ENCODE measurements at places on chromosomes 16 and 17.

- peak; percentile 51 for DNase-seq
Observed at GRCh38 chr17:18217412-18218015, 7.9 kb upstream of the LLGL1 start.

- DNase-seq: no peak
Observed at GRCh38 chr17:15309793-15310192, 31.6 kb downstream of the TEKT3 start.

- DNase-seq: no peak
Observed at GRCh38 chr16:69301861-69302260, 9.3 kb upstream of the VPS4A start.

DNA sequence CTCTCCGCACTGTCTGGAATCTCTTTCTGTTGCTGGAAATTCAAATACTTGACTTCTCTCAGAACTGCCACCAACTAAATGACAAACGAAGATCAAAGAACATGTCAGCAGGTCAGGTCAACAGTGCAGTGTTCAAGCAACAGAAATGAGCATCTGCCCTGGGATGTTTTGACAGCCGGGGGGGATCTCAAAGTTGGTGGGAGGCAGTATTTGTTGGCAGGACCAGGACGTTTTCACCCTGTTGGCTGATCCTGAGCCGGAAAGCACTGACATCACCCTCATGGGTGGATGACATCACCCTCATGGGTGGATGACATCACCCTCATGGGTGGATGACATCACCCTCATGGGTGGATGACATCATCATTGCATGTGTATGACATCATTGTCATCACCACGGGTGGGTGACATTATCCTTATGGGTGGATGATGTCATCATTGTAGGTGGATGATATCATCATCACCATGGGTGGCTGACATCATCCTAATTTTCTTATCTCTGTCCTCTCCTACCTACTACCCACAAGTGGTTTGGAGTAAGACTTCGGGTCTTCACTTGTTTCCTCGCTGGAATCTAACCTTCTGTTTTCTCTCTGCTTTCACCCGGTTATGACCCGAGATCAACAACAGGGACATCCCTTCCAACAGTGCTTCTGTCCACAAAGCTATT, 18.9 kb downstream of the DNAH17 start:
- peak; percentile 24 for DNase-seq

DNA sequence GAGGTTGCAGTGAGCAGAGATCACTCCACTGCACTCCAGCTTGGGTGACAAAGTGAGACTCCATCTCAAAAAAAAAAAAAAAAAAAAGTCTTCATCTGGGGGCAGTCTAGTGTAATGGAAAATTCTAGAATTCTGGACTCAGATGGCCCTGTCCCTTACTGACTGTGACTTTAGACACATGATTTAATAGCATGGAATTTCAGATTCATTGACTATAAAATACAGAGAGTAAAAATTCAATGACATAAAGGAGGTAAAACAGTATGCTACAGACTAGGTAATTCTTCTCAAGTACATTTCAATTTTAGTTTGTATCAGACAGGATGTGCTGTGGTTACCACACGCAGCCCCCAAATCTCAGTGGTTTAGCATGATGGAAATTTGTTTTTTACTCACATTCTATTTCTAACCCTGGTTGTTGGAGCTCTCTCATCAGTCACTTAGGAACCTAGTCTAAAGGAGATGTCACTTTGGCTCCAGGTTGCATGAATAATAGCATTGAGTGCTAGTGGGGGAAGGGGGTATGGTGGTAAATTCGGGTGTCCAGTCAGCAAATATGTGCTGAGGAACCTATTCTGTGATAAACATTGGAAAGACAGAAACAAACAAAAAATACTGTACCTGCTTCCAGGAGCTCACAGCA, 444.0 kb downstream of the XYLT1 start:
- no peak for DNase-seq

GRCh38 chr17:57604771-57605674, 140.1 kb downstream of the CCDC182 start:
- peak; percentile 32 for DNase-seq

DNA sequence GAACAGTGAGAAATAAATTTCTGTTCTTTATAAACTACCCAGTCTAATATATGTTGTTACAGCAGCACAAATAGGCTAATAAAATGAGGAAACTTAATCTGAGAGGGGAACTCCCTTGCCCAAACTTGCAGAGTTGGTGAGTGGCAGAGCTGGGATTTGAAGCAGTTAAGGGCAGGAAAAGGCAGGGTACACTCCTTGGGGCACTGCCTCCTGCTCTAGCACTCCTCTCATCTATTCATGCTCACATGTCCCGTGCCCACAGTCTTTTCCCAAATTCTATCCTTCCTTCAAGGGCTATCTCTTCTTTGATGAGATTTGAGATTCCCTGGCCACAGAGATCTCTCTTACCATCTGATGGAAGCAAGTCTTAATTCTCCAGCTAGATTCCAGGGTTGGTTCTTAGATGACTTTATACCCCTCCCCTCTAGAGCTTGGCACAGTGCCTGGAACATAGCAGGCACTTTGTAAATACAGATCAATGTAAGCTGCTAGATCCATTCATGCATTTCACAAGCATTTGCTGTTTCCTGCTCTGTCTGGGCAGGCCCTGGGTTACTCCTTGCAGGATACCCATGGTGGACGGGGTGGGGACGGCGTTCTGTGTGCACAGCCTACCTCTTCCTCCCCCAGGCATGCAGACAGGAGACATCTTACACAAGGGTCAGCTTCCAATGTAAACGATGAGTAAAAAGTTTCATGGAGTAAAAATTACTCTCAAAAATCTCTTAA, 39.2 kb upstream of the ABCC12 start:
- peak; percentile 36 for DNase-seq

GRCh38 chr17:45009676-45010467, 41.6 kb downstream of the DCAKD start:
- no peak for DNase-seq

DNA sequence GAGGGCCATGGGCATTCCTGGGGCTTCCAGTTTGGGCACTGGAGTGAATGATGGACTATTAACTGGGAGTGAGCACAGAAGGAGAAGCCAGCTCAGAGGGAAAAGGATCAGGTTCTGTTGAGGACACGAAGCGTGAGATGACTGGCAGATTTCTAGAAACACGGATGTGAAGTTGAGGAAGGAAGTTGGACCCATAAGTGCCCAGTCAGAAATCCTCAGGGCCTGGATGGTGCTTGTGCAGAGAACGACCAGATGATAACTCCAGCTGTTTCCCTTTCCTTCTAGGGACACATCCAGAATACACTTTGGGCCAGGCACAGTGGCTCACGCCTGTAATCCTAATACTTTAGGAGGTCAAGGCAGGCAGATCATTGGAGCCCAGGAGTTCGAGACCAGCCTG, 23.3 kb upstream of the ANKRD40CL start:
- DNase-seq: no peak

DNA sequence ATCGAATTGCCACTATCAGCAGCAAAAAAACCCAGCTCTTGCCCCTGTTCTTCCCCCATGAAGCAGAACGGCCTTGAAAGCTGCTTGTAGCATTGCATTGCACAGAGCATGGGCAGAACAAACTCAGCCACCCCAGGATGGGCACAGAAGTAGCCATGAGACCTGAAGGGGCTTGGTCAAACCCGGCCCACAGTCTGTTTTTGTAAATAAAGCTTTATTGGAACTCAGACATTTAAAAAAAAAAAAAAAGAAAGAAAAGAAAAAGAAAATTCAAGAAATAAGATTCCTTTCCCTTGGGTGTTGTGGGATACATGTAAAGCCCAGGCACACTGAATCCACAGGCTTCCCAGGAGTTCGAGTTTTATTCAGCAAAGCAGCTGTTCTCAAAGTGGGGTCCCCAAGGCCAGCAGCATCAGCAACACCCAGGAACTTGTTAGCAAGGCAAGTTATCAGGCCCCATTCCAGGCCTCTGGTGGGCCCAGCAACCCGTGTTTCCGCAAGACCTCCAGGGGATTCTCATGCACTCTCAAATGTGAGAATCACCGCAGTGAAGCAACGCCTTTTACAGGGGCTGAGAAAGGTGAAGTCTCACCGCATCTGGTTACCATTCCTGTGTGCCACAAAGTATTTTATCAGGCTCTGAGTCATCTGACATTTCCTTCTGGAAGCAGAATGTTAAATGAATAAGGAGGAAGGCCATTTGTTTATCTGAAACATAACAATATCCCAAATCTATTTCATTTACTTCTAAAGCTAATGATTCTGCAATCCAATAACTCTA, 108.2 kb downstream of the SLC39A11 start:
- peak; percentile 87 for DNase-seq

DNA sequence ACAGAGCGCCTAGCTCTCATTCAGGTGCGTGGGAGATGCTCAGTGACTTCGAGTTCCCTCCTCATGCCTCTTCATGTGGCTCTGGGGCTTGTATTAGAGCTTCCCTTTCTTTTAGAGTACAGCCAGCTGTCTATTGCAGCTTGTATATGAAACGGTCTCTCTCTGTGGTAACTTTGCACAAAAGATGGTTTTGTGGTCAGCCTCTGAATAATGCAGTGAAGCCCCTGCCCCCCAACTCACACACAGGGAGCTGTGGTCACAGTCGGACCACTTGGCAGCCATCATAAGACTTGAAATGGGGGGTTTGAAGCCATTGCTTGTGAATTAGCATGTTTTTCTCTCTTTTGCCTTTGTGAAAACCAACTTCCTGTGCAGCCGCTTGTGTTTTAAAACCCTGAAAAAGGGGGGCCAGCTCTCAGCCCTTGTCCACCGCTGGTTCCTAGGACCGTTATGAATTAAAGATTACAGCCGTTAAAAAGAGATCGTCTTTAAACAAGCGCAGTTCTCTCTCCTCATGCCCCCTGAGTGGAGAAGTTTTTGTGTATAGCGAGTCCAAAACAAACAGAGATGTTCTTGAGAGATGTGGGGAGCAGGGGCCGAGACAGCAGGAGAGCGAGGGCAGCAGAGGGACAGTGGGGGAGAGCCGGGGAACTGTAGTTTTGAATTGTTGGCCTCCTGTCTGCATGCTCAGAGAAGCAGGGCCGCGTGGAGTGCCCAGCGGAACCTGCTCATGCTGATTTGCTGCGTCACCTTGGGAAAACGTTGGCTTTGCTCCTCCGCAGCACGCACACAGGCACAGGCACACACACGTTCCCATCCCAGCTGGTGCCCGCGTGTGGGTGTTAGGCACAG, 199.0 kb downstream of the MSI2 start:
- peak; percentile 76 for DNase-seq

- DNase-seq: no peak
Observed at GRCh38 chr17:37295888-37296287, 79.9 kb upstream of the C17orf78 start.

GRCh38 chr16:17342031-17342430, 128.7 kb downstream of the XYLT1 start:
- DNase-seq: no peak

DNA sequence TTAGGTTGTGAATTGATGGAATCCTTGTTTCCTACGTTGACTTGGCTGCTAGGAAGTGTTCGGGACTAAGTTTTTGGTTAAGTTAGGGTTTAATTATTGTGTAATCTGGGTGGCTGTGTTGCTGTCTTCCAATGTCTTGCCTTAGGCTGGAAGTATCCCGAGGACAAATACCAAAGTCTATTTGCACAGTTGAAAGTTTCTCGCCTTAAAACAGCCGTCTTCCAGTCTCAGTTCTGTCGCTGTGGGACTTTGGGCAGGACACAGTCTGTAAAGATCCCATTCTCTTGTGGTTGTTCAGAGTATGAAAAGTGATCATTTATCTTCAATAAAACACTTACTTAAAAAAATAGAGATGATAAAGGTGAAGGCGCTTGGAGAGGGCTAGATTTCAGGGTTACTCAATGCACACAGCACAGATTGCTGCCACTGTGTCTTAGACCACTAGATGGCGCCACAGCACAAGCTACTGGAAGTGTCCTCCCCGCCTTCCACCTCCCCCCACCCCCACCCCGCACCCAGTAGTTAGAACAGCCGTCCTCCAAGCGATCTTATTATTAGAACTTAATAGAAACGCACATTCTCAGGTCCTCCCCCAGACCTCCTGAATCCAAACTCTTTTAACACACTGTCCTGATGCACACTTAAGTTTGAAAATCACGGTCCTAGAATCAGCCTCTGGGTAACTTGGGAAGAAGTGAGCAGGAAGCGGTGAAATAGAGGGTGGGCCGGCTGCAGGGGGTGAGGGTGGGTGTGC, 45.8 kb downstream of the AKAP1 start:
- peak; percentile 72 for DNase-seq

- no peak for DNase-seq
Observed at GRCh38 chr16:11819798-11820197, 22.7 kb upstream of the ZC3H7A start.

- peak; percentile 85 for DNase-seq
Observed at GRCh38 chr16:11977376-11978041, 975 bp downstream of the SNX29 start.

GRCh38 chr16:81556715-81557284, 112.2 kb downstream of the CMIP start:
- DNase-seq: no peak

DNA sequence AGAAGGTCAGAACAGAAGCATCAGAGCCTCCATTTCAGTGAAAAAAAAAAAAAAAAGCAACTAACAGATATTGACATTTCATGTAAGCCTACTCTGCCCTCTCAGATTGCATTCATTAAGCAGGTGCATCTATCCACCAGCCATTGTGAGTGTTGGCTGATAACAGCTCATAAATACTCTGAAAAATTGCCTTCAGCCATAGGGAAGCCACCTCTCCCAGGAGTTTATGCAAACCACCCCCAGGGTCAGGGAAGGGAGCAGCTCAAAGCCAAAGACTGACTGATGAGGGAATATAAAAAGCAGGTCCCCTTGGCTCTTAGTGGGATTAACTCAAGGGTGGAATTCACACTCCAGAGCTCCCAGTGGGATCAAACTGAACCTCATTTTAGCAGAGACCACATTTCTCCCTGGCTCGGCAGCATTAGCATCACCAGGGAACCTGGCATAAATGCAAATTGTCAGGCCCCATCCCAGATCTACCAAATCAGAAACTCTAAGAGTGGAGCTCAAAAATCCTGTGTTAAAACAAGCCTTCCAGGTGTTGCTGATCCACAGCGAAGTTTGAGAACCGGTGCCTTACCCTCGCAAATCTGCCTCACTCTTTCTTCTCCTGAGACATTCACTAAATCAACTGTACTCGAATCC, 14.2 kb downstream of the APOH start:
- no peak for DNase-seq

DNA sequence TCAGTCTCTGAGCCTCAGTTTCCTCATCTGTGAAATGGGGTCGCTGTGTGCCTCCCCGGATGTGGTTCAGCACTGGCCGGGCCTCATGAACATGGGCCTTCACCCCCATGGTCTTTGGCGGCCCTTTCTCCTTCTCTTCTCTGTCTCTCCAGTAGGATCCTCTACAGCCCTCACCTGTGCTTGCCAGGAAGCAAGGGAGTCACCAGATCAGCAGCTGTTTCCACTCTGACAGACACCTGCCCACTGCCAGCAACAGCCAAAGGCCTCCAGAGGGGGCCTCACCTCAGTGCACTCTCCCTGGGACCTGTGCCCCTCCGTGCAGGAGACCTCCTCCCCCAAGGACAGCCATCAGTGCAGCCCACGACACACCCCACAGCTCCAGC, 89.4 kb downstream of the C16orf78 start:
- no peak for DNase-seq

- DNase-seq: no peak
Observed at GRCh38 chr17:34883106-34884000, 77.9 kb downstream of the CCT6B start.

GRCh38 chr16:71648162-71648561, 22.2 kb downstream of the MARVELD3 start:
- DNase-seq: no peak

- peak; percentile 81 for DNase-seq
Observed at GRCh38 chr17:69060822-69061221, at the start of gene ABCA9. ABCA9 (minus strand) TSS chr17:69060927; CDS start chr17:69051126, 9,801 bp downstream.

Measured in fibroblast of skin of right biceps (primary cell).